Melanocyte of skin (primary cell): ENCODE measurements at places on chromosomes 6 and 20. TPM values are rescaled to one million over a fixed set of nuclear protein-coding genes. Genes with fewer than 3 reads are reported as not detected.

Gene PPP1R3G
- total RNA-seq: not detected in 2 replicates

Gene CTAGE9
- not detected in 2 replicates for total RNA-seq

Gene PCSK2
- under 0.01 and 0.73 TPM in 2 replicates for total RNA-seq

Gene ULBP2
- total RNA-seq: 0.31 and 2.0 TPM in 2 replicates

Gene SLC12A5
- under 0.01 TPM in 1 of 2 replicates, not detected in the other for total RNA-seq

Gene UNC93A
- not detected in 2 replicates for total RNA-seq
